Ureter (tissue), 1 donor: ENCODE measurements at places on chromosomes 7 and 10.

DNA sequence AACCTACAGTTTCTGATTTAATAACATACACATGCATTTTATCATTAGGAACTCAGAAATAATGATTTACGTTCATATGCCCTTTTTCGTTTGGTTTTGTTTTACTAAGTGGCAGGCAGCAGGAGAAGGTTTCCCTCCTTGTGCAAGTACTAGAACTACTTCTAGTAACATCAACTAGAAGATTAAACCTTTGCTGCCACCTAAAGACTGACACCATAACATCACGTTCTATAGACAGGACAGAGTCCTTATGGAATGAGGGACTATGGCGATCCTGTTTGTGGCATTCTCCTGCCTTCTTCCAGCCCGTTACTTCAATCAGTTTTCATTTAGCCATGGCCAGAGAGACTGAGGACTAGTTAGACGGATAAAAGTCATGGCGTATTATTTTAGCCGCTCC is 53.2 kb downstream of the GAD2 start:
- no peak for DNase-seq

DNA sequence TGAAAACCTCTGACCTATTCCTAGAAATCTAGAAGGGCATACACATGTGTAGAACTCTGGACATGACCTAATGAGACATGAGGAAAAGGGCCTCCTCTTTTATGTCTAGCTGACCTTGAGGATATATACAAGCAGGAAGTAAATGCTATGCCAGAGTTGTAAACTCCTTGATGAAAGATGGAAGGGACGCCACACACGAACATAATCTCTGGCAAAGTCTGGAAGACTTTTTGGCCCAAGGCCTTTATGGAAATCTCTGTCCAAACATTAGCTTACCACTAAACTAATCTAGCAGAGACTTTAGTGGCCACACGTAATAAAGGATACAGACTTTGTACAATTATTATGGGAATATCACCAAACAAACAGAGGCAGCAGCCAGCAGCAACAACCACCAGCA is 138.1 kb upstream of the THSD7A start:
- DNase-seq = no peak

GRCh38 chr10:124029559-124029958 is 63.8 kb downstream of the CHST15 start:
- DNase-seq = no peak

GRCh38 chr7:115124409-115124939 is 202.6 kb downstream of the MDFIC start:
- no peak for DNase-seq

DNA sequence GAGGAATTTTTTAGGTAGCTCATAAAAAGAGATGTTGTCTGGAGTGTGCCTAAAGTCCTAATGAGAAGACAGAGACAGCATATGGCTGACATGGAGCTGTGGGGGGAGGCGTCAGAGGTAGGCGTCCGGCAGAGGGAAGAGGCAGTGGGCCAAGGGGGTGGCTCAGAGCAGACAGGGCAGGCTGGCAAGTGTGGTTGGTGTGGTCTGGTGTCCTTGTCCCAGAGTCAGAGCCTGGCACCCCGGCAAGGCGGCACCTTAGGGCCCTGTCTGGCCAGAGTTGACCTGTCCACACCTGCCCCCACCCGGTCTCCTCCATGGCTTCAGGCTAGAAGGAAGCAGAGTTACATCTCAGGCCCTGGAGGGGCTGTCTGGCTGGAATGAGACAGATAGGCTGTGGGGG is 220.3 kb upstream of the ZNF32 start:
- DNase-seq = no peak

DNA sequence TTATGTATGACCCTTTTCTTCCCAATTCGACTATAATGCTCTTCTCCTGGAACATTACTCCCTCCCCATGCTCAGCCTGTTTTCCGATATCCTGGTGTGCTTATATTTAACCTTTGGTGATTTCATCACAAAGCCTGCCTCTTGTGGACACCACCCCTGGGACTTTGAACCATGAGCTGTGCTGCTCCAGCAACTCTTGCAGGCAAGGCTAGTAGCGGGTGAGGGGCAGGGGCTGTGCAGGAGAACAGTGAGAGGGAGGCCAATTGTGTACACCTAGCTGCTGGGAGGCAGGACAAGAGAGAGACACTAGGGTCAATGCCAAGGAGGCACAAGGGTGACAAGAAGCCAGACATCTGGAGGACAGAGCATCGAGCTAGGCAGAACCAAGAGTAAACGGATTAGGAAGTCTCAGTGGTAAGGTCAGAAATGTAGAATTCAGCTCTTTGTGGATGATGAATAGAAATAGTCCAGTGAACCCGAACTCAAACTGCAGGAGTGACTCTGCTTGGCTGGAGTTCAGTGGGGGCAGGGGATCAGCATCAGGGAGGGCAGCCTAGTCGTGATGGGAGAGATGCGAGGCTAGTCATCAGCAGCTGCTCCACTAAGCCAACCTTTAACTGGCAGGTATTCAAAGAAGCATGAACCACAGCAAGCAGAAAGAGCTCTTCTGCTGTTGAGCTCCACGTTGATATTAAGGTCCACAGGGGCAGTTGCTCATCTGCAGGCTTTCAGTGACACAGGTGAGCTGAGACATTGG is 31.0 kb upstream of the MKI67 start:
- DNase-seq = no peak

- no peak for DNase-seq
Measured at GRCh38 chr10:3452173-3452626, 279.6 kb upstream of the PITRM1 start.

DNA sequence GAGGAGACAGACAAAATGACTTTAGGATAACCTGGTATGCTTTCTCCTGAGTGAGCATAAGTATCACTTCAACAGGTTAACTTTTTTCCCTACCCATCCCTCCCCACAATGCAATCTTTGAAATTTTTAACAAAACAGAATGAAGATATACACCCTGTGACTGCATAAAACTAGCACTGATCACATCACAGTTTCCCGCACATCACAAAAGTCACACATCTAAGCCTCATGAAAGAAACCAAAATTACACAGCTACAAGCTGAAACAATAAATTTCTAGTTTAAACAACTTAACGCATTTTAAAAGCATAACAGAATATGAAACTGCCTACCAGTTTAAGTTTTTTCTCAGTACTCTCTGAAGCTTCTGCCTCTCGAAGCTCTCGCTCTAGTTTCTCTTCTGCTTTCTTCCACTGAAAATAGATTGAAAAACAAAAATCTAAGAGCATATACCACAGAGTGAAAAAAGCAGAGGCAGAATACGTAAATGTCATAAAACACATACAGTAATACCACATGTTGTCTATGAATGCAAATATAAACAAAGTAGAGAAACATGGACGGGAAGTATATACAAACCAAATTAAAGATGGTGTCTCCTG is 18.1 kb downstream of the NOC3L start:
- no peak for DNase-seq

DNA sequence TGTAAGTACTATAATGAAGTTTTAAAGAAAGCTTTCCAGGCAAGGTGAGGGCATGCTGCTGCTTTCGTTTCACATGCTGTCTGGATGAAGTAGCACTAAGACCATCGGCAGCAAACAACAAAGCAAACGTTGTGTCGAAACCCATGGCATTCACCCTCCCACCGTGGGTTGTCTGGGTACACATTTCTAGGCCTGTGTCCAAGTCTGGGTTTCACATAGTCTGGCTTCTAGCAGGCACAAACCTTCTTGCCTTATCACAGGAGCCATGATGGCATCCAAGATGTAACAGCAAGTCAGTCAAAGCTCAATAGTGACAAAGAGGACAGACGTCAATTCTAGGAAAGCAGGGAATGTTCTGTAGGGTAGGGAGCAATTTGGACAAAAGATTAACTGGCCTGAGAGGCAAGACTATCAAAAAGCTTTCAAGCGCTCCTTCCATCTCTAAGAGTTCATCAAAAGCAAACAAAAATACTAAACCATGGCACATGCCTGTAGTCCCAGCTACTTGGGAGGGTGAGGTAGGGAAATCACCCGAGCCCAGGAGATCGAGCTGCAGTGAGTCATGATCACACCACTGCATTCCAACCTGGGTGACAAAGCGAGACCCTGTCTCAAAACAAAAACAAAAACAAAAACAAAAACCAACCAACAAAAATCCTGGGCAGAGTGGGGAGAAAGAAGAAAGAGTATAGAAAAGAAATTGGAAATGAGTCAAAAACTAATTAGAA is 42.7 kb downstream of the PAXIP1 start:
- DNase-seq = no peak

DNA sequence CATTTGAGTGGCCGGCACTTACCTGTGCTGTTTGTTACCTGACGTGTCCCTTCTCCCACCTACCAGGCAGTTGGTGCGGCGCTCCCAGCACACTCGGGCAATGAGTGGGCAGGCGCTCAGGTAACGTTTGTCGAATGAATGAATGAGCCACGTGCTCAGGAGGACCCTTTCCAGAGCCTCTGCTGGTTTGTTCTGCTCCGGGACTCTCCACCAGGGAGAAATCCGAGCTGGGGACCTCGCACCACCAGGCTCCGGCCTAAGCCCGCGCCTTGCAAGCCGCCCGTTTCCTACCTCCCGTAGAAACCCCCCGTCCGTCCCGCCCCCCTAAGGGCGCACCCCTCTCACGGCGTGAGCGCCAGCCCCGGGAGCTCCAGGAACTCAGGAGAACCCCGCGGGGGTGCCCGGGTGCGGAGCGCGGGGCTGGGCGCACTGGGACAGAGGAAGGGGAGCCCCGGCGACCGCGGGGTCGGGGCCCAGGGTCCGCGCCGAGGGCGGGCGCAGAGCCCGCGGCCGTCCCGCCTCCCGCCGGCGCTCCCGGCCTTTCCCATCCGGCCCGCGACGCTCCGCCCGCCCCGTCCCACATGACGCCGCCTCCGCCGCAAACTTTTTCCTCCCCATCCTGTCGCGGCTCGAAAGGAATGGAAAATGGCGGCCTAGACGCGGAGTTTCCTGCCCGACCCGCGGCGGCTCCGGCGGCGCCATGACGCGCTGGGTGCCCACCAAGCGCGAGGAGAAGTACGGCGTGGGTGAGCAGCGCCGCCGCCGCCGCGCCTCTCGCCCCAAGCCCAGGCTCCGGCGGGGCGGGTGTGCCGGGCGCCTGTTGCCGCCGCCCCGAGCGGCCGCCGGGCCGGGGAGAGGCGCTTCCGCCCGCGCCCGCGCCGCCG is at the start of gene DOCK1:
TSS of gene DOCK1 (plus strand) at position 611 of the 884 bp plus-strand sequence. CDS start at position 701, 90 bp downstream.
- DNase-seq = peak; percentile 76

- no peak for DNase-seq
Measured at GRCh38 chr7:134752006-134752760, 27.3 kb upstream of the CALD1 start.

DNA sequence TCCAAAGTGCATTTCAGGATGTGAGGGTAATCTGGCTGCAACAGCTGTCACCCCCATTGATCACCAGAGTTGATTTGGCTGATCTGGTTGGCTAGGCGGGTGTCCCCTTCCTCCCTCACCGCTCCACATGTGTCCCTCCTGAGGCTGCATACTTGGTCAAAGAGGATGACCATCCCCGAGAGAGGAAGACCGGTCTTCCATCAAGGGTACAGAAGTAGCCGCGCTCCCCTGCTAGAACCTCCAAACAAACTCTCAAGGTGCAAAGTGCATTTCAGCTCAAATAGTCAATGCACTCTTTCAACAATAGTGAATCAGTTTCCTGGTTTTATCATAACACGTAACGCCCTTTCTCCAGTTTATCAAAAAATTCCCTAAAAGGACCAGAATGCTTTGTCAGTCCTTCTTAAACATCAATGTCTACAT is 44.6 kb downstream of the CARD11 start:
- no peak for DNase-seq

GRCh38 chr10:70778267-70778924 is 6.8 kb downstream of the TBATA start:
- DNase-seq = peak; percentile 31

- no peak for DNase-seq
Measured at GRCh38 chr10:114647545-114648138, 10.4 kb downstream of the ABLIM1 start.

- no peak for DNase-seq
Measured at GRCh38 chr10:73433538-73433867, at the start of gene MSS51. MSS51 (minus strand) TSS chr10:73433561; CDS start chr10:73428284, 5,277 bp downstream.

GRCh38 chr7:6250364-6250833 is 22.0 kb downstream of the CYTH3 start:
- no peak for DNase-seq

- no peak for DNase-seq
Measured at GRCh38 chr7:21338728-21339164, 89.1 kb upstream of the SP4 start.

DNA sequence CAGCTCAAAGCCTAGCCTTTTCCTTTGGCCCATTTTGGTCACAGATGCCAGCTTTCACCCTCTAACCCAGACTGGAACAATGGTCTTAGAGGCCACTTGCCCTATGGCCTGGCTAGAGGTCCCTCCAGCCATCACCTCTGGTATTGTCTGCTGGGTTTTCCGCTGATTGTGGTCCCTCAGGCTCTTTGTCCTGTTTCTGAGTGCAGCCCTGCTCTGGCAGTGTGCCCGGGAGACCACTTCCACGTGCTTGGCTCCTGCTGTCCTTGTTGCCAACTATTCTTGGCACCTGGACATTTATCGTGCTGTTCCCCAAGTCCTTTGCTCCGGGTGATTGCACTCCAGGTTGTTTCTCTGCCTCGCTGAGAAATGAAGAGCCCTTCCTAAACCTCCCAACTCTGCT is 53.3 kb upstream of the FAM180A start:
- DNase-seq = no peak

DNA sequence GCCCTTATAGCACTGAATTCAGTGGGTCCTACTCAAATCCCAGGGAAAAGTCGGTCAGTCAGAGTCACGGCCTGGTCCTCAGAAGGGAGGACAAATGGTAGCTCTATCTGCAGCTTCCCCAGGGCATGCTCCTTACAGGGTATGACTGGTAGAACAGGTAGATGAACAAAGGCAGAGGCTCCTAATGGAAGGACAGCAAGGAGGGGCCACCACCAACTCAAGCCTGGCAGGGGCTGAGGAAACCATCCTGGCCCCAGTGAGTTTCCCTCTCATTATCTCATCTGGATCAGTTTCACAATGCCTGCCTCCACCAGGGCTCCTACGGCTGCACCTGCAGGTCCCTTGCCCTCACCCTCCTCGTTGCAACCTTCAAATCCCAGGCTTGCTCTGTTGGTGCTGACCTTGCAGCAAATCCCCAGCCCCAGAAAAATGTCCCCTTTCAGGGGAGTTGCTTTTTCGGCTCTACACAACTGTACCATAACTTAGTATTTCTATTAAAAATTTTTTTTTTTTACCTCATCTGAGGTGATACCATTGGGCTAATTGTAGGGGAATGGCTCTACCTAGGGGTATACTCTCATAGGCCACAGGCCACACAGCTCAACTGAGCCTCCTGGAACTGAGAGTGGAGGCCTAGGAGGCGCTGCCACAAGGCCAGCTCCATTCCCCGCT is 2.4 kb upstream of the MYO1G start:
- no peak for DNase-seq
